ENCODE measurements at places on chromosomes 3 and 15.

DNA sequence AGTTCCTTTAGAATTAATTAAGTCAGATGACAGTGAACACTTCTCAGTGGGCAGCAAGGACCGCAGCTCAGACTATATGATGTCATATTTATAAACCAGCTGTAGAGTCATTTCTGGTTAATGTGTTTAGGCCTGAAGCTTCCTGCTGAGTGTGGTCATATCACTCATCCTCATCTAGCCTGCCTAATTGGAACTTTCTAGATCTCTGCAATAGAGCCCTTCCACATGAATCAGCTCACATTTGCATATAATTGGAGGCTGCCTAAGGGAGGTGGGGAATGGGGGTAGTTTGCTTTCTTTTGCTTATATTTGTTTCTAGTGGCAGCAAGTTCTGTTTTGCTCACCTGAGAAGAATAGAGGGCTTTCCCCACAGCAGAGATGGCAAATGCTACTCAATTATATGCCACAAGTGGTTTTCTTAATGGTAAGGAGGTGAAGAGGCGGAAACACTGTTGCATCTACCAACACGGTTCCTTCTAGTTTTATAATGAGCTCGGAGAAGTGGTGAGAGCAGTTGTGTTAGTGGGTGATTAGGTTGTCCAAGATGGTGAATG is 148.1 kb downstream of the KLHL25 start:
- DNase-seq: no peak

GRCh38 chr3:78726545-78726944 is 1041.3 kb downstream of the ROBO1 start:
- no peak for DNase-seq

DNA sequence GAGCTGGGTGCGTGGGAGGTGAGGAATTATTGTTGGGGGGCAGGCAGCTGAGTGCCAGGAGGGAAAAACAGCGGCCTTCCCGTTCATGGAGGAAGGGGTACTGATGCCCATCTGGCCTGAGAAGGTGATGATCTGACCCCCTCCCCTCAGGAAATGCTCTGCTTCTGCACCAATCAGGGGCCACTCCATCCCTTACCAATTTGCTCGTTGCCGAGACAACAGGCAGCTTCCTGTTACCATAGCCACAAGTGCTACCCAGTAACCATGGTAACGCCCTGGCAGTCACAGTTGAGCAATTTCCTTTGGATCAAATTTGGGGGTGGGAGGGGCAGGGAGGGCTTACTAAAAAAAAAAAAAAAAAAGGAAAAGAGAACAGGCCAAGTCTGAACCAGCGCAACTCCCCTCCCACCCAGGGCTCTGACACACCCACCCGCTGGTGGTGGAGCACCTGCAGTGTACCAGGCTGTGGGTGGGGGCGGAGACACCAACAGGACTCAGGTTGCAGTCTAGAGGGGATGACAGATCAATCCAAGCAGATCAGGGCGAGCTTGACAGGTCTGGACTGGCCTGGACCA is 13.7 kb downstream of the CELF6 start:
- no peak for DNase-seq

DNA sequence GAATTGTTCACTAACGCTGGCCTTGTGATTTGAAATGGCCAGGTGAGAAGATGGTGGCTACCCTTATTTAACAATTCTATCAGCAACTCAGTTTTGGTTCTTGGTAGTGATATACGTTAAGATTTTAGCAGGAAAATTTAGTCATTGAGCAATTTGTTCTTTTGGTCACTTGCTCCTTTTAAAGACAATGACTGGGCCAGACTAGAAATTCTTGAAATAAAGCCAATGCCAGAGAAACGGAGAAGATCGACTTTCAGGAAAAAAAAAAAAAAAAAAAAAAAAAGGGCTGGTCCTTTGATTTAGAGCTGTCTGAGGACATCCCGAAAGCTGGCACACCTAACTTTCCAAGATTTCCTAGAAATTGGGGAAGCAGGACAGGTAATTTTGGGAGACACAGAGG is 178.5 kb downstream of the FNDC3B start:
- DNase-seq: no peak

DNA sequence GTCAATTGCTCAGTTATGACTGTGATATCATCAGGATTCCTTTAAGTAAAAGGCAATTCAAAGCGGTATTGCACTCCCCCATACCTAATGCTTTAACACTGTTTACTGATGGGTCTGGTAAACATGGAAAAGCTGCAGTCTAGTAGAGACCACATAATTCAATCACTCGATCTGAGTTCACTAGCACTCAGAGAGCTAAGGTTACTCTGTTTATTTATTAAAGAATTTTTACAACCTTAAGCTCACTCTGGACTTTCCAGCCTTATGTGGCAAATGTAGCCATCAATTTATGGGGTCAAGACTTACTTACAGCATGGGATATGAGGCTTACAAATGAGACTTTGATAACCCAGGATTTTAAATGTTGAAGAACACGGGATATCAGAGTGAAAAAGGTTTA is 18.4 kb upstream of the CCR2 start:
- DNase-seq: no peak

GRCh38 chr3:98014268-98014585 is 20.9 kb downstream of the GABRR3 start:
- no peak for DNase-seq

All from cortex of kidney (tissue), 1 donor.